ENCODE measurements at places on chromosomes 4 and X.

- DNase-seq, result no peak
Observed at GRCh38 chrX:17692709-17693346, 44.5 kb upstream of the SCML1 start.

- DNase-seq, result no peak
Observed at GRCh38 chrX:1491851-1492349, 39.2 kb upstream of the ASMTL start.

- DNase-seq, result peak; percentile 14
Observed at GRCh38 chr4:114659386-114660008, 60.9 kb downstream of the UGT8 start.

GRCh38 chr4:83340692-83341343 lies 6.2 kb upstream of the HPSE start:
- no peak for DNase-seq

DNA sequence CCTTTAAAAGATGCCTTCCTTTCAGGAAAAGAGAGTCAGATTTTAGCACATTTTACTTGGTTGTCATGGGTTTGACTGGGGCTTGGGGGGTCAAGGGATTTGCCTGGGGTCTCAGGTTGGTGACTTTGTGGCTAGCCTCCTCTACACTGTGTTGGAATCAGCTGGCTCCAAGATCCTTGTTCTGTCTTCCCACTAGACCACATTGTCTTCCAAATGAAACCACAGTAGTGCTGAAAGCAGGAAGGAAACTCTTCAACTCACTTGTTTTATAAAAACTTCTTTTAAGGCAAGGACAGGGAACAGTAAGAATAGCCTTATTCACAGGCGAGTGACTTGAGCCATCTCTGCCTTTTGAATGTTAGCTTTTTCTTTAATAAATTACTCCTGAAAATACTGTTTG lies 37.0 kb upstream of the OTUD4 start:
- no peak for DNase-seq

DNA sequence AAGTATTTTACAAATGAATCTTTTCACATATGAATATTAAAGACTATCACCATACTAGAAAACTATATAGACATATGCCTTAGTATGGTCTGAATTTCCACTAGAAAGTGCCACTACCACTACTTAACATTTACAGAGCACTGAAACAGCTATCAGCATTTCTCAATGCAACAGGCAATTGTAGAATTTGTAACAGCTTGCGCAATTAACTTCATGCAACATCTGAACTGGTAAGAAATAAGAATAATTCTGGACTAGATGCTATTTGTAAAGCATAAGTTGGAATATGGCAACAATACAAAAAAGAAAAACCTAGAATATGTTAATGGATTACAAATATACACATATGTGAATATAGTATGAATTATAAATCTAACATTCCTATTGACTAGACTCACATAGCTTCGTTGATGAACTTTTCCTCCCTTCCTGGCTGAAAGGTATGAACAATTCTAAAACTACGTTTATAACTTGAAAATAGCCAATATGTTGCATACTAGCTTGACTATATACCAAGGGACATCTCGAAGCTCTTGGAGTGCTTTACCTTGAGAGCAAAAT lies 82.0 kb downstream of the ATP8A1 start:
- DNase-seq, result no peak

DNA sequence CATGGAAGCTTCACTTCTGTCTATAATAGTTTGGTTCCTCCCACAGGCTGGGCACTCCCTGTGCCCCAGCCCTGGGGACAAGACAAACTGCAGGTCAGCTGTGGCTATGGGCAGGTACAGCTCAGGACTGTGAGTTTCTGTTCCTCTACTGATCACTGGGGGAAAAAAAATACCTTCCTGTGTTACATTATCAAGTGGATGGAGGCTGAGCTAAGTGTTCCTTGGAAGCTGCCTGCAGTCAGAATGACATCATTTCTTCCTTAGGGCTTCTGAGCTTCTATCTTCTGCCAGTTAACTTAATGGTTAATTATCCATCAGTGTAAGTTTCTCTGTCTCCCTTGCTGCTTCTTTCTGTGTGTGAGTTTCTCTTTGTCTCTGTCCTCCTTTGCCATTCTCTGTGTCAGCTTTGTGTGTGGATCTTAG lies 4.6 kb downstream of the RAB33A start:
- no peak for DNase-seq

GRCh38 chr4:136741468-136741867 lies 790.8 kb downstream of the PCDH18 start:
- DNase-seq, result no peak

DNA sequence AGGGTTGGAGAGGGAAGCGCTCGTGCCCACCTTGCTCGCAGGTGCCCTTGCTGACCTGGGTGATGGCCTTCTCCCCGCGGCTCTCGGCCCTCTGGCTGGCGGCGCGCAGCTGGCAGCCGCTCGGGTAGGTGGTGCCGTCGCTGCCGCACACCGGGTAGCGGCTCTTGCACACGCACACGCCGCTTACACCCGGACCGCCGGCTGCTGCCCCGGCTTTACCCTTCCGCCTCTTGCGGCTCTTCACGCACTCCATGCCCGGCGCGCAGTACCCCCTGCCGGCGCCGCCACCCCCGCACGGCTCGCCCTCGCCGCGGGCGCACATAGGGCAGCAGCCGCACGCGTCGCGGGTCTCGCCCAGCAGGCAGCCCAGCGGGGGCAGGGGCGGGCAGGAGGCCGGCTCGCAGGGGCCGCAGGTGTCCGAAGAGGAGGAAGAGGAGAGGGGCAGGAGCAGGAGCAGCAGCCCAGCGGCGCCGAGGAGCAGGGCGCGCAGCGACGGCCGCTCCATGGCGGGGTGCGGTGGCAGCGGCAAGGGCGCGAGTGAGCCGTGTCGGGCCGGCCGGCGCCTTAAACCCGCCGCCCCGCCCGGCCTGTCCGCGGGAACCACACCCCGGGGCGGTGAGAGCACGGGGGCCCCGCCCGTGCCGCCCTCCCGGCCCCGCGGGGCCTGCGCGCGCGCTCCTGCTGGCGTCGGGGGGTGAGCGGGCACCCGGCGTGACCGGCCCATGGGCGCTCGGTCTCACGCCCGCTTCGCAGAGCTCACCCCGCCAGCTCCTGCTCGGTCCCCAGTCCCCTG lies at the start of gene IGFBP7:
Gene IGFBP7 (minus strand): TSS at position 539 of the 793 bp plus-strand sequence. CDS start 34 bp downstream, at position 505.
- DNase-seq, result no peak

DNA sequence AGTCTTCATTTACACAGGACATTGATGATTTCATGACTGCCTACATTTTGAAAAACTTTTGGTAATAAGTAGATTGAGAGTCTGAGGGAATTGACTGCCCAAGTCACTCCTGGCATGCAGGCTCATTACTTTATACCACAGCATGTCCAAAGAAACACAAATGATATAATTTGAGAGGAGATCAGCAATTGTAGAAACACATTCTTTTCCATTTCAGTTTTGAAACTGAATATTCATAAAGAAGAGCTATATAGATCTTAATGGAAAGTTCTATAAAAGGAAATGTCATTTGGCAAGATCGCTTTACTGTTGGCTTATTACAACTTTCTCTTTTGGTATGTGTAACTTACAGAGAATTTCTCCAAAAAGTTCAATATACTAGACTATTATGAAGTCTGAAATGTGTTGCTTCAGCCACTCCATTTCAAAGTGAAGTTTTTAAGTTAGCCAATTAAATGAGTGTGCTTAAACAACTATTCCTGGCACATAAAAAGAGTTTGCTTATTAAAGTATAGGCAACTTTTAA lies 158.0 kb downstream of the ARAP2 start:
- DNase-seq, result no peak

- DNase-seq, result no peak
Observed at GRCh38 chr4:156553659-156554058, 417.9 kb downstream of the PDGFC start.

GRCh38 chr4:123516576-123516975 lies 120.0 kb downstream of the SPRY1 start:
- DNase-seq, result no peak

DNA sequence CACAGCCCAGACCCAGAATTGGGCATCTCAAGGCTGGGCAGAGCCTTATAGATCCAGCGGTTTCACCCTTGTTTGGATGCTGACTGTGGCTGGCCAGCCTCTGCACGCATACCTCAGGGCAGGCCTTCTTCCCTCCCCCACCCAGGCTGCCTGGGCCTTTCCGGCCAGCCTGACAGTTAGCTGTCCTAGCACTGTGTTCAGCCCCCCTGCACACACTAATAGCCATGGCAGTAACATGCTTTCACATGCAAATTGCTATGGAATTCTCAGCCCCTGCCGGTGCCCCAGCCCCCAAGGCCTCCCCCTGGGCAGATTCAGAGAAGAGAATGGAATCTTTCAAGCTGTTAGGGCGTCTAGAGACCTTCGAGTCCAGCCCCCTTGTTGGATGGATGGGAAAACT lies 17.7 kb downstream of the EFNB1 start:
- DNase-seq, result no peak

GRCh38 chrX:53227224-53227765 lies 2.3 kb upstream of the KDM5C start:
- DNase-seq, result no peak

GRCh38 chr4:73451404-73451803 lies 15.4 kb downstream of the AFP start:
- DNase-seq, result peak; percentile 77

GRCh38 chr4:8908206-8908893 lies 36.7 kb upstream of the HMX1 start:
- no peak for DNase-seq

DNA sequence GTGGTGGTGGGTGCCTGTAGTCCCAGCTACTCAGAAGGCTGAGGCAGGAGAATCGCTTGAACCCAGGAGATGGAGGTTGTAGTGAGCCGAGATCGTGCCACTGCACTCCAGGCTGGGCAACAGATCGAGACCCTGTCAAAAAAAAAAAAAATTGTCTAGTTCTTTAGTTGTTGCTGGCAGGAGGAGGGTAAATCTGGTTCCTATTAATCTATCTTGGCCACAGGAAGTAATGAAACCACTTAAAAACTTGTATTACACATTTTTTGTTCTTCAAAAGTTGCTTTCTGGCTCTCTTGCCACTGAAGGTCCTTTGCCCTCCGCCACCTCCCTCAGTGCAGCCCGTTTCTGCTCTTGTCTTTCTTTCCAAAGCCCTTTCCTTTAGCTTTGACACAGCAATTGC lies 102.9 kb upstream of the ARSJ start:
- no peak for DNase-seq

- DNase-seq, result no peak
Observed at GRCh38 chrX:80207327-80207726, 192.8 kb downstream of the TBX22 start.

- no peak for DNase-seq
Observed at GRCh38 chr4:139267301-139267700, 12.7 kb downstream of the MGARP start.

DNA sequence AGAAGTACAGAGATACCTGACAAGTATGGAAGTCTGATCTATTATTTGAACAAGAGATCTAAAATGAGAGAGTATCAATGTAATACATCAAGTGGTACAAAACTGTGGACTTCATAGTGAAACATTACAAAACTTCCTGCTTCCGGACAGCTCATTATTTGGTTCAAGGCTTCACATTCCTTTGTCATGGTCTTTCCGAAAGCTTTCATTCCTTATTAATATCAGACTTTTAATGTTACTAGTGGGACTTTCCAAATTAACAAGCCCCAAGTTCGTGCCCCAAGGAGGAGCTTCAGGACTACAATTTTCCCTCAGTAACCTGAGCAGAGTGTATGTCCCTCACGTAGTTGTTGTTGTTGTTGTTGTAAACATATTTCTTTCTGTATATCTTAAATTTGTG lies 1.2 kb downstream of the CHIC2 start:
- no peak for DNase-seq

DNA sequence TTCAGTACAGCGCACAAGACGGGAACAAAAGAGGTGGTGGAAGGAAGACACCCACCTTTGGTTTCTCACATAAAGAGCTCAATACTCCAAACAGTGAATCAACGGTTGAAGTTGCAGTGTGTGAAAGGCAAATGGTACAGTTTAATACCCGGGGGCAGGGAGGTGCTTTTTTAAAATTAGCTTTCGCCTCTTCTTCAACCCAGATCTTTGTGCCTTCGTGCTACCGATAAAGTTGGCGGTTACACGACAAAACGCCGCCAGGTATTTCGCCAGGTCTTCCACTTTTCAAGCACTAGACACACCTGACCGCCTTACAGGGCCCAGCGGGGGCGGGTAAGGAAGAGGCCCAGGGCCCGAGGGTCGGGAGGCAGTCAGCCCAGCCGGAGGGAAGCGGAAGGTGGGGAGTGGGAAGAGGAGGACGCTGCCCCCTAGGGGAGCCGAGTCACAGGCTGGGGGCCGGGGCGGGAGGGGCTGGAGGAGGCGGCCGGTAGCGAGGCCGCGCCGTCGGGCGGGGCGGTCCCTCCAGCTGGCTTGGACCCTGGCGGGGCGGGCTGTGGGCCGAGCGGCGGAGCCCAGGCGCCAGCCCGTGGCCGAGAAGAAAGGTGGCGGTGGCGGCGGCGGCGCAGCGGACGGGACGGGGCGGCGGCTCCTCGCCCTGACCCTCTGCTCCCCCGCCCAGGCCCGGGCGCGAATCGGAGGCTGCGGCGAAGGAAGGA lies 16.0 kb downstream of the UTP3 start:
- no peak for DNase-seq

DNA sequence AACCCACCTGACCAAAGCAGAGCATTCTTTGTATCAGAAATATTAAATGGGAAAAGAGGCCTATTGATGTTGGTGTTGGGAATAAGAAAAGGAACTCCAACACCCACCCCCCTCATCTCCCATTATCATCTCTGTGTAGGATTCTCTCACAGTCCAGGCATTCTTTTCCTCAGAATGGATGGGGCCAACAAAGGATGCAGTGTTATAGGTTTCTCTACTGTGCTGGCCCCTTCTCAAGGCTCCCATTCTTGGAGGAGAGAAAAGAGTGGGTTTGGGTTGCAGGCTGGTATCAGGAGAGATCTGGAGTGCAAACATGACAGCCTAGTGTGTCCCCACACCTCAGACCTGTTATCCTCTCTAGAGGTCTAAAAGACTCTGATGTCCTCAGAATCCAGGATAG lies 59.6 kb downstream of the UGT8 start:
- no peak for DNase-seq

GRCh38 chr4:19494961-19495360 lies 756.7 kb upstream of the SLIT2 start:
- DNase-seq, result no peak

- no peak for DNase-seq
Observed at GRCh38 chrX:153927672-153927921, 1.5 kb upstream of the ARHGAP4 start.

- no peak for DNase-seq
Observed at GRCh38 chr4:139367421-139368090, 65.3 kb upstream of the NDUFC1 start.

Data from NCI-H2081 treated with DMSO at 0.1 percent for 48 hours (cell line).